CD4-positive, alpha-beta memory T cell (primary cell): ENCODE measurements at places on chromosomes 16 and 17. TPM values are rescaled to one million over a fixed set of nuclear protein-coding genes. Genes with fewer than 3 reads are reported as not detected.

The SLC25A11 gene
- total RNA-seq: 49.5 TPM

The PPL gene
- not detected for total RNA-seq

The MYO15A gene
- 1.6 TPM for total RNA-seq

The WFIKKN2 gene
- total RNA-seq: not detected

DNA sequence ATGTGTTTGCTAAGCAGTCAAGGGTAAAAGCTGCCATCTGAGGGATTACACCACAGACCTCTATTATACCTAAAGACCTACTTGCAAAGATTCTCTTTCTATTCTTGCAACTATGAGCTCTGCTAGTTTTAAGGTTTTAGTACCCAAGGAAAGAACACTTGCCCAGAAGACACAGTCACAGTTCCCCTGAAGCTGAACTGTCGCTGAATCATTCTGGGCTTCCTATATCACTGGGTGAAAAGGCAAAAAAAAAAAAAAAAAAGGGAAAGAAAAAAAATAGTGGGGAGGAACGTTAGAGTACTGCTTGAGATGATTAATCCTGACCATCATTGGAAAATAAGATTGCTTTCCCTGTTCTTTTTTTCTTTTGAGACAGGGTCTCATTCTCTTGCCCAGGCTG is 37.9 kb downstream of the LYRM1 start:
- no peak overlapping the region for H3K4me3 ChIP-seq
- no peak for DNase-seq
- peaks cover 7% of the 10 kb centered on the region for H3K4me1 ChIP-seq
- no peak overlapping the region for H3K27ac ChIP-seq
- no peaks in the 10 kb centered on the region for H3K27me3 ChIP-seq

DNA sequence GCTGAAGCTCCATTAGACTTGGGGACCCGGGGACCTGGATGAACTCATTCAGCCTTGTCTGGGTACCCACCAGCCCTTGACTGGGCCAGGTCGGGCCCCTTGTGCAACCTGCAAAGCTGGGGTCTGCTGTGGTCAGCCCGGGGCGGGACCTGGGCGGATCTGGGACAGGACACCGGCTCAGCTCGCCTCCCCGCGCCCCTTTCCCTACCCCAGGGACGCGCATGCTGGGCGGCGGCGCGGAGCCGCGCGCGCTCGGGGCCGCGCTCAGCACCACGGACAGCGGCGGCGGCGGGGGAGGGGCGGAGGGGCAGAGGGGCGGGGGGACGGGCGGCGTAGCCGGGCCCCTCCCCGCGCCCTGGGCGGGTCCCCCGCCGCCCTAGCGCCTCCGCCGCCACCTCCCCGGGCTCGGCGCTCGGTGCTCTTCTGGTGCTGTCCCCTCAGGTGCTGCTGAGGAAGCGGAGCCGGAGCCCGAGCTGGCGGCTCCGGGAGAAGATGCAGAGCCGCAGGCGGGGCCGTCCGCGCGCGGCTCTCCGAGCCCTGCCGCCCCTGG is 7.4 kb downstream of the ACD start:
- no peaks in the 10 kb centered on the region for H3K27me3 ChIP-seq
- no peak overlapping the region for H3K4me3 ChIP-seq
- H3K4me1 ChIP-seq: no peaks in the 10 kb centered on the region
- no peak overlapping the region for H3K27ac ChIP-seq
- no peak for DNase-seq

The TRPV3 gene
- total RNA-seq: 0.14 TPM

DNA sequence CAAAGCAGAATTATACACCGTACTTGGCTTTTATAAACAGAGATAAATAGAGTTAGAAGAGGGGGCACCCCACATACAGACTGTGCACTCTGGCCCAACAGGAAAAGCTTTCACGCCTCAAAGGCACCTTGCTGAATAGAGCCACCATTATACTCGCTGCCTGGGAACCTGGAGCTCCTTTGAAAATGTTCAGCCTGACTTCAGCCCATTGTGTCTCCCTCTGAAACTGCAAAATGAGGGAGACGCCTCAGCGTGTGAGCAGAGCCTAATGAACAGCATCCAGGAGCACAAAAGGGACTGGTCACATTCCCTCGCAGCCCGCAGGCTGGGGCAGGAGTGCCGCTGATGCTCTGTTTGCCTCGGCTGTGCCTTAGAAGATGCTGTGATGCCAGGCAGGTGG is 46.3 kb downstream of the ABCC12 start:
- no peak for DNase-seq
- H3K4me1 ChIP-seq: no peaks in the 10 kb centered on the region
- no peaks in the 10 kb centered on the region for H3K36me3 ChIP-seq

The PRSS27 gene
- 0.96 TPM for total RNA-seq

DNA sequence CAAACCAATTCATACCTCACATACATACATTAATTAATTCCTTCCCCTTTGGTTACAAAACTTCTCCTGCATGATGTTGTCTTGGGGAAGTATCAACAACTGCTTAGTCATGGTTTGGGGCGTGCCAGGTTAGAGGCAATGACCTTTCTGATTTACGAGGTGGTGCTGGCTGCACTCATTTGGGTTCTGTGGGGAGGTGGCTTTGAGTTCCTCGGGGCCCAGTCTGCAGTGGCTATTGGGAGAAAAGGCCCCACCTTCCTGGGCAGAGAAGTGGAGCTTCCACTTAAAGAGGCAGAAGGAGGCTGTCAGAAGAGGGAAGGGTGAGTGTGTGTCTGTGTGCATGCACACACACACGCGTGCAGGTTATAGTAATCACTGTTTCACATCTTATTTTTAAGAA is 10.2 kb upstream of the ETV4 start:
- no peak overlapping the region for H3K27ac ChIP-seq
- peaks cover 3% of the 10 kb centered on the region for H3K27me3 ChIP-seq
- no peaks in the 10 kb centered on the region for H3K36me3 ChIP-seq
- no peak for DNase-seq
- H3K4me3 ChIP-seq: no peak overlapping the region

DNA sequence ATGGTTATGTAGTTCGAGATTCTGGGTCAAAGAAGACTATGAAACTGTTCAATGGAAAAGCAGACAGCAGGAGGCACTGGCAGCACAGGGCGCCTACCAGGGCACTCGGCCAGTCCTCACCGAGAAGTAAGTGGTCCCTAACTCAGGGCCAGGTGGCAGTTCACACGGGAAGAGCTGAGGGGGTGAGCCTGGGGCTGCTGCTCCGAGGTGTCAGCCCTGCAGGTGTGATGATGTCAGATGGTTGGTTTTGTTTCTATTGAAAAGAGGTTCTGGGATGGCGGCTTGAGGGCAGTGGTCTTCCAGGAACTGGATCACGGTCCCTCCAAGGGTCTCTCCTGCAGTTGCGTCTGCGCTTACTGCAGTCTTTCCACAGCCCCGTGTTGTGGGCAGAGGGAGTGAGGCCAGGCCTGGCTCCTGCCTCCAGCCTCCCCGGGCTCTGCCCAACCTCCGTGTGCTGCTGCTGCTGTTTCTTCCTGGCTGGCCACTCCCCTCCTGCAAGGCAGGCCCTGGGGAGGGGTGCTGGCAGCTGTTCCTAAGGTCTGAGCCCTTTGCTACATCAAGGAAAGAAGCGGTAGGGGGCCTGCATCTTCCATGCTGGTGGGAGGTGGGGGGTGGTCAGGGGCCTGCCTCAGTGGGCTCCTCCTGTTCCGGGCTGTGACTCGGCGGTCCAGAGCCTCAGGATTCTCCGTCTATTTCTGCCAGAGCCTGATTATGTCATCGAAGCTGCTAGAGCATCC is 22.6 kb downstream of the RNF213 start:
- no peak overlapping the region for H3K27ac ChIP-seq
- peaks cover 5% of the 10 kb centered on the region for H3K4me1 ChIP-seq
- H3K4me3 ChIP-seq: no peak overlapping the region
- peaks cover 44% of the 10 kb centered on the region for H3K36me3 ChIP-seq

The ACE gene
- 56.7 TPM for total RNA-seq

GRCh38 chr17:17994271-17995069 is 21.8 kb downstream of the DRC3 start:
- H3K27ac ChIP-seq: no peak overlapping the region
- no peaks in the 10 kb centered on the region for H3K36me3 ChIP-seq
- no peaks in the 10 kb centered on the region for H3K4me1 ChIP-seq
- no peak overlapping the region for H3K4me3 ChIP-seq
- no peaks in the 10 kb centered on the region for H3K27me3 ChIP-seq
- no peak for DNase-seq

DNA sequence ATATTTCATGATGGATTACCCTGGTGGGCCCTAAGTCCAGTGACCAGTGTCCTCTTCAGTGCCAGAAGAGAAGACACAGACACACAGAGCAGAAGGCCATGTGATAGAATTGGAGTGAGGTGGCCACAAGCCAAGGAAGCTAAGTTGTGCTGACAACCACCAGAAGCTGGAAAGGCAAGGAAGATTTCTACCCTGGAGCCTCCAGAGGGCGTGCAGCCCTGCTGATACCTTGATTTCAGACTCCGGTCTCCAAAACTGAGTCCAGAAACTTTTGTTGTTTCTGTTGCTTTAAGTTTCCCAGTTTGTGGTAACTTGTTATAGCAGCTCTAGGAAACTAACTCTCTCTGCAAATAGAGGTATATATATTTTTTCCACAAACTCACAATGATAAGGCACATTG is 396.6 kb upstream of the ASIC2 start:
- DNase-seq: no peak
- no peaks in the 10 kb centered on the region for H3K36me3 ChIP-seq
- no peaks in the 10 kb centered on the region for H3K4me1 ChIP-seq
- H3K27ac ChIP-seq: no peak overlapping the region
- no peak overlapping the region for H3K4me3 ChIP-seq

DNA sequence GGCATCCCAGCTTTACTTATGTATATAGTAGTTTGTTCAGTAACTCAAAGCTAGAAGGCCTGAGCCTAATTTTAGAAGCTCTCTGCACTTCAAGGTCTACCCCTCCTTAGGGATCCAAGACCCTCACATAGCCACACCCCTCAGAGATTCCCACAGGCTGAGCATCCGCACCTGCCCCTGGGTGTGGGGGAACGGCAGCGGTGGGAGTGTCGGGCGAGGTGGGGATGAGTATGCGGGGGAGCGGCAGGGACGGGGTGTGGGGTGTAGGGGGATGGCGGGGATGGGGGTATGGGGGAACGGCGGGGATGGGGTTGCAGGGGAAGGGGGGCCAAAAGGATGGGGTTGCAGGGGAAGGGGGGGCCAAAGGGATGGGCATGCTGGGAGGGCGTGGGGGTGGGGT is 24.9 kb upstream of the BEAN1 start:
- peaks cover 4% of the 10 kb centered on the region for H3K4me1 ChIP-seq
- DNase-seq: no peak
- no peak overlapping the region for H3K27ac ChIP-seq

- no peak overlapping the region for H3K27ac ChIP-seq
- H3K4me1 ChIP-seq: no peaks in the 10 kb centered on the region
- no peaks in the 10 kb centered on the region for H3K27me3 ChIP-seq
- H3K4me3 ChIP-seq: no peak overlapping the region
- no peaks in the 10 kb centered on the region for H3K36me3 ChIP-seq
Measured at GRCh38 chr17:74133740-74134139, 69.7 kb upstream of the RPL38 start.

The TPSAB1 gene
- not detected for total RNA-seq

GRCh38 chr16:72645538-72645937 is 402.4 kb downstream of the ZFHX3 start:
- H3K27me3 ChIP-seq: no peaks in the 10 kb centered on the region
- H3K4me3 ChIP-seq: no peak overlapping the region
- no peak for DNase-seq
- no peak overlapping the region for H3K27ac ChIP-seq

The DHX58 gene
- total RNA-seq: 43.3 TPM

- no peaks in the 10 kb centered on the region for H3K36me3 ChIP-seq
- no peaks in the 10 kb centered on the region for H3K4me1 ChIP-seq
- DNase-seq: no peak
- no peaks in the 10 kb centered on the region for H3K27me3 ChIP-seq
Measured at GRCh38 chr16:74740795-74741304, 33.8 kb downstream of the FA2H start.

The CCL15 gene
- total RNA-seq: not detected

DNA sequence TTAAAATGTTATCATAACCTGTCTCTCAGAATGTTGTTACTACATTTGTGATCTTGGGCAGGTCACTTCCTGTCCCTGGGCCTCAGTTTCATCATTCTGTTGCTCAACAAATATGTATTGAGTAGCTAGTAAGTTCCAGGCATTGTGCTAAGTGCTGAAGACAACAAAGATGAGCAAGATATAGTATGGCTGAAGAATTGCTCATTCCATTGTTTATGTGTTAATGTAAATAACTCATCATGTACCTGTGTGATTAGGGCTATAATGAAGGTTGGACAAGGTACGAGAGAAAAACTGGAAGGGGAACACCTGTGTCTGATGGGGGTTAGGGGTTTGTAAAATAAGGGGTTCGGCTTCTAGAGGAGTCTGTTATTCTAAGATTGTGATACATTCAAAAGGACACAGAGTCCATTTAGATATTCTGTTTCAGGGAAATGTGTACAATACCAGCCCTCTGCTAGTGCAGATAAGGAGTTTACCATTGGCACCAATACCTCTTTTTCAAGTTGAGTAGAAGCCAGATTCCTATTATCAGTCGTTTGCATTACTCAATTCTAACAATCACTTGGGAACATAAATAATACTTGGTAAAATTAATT is 20.0 kb downstream of the TUBG1 start:
- no peaks in the 10 kb centered on the region for H3K4me1 ChIP-seq
- no peak overlapping the region for H3K4me3 ChIP-seq
- H3K27ac ChIP-seq: no peak overlapping the region
- no peak for DNase-seq

GRCh38 chr16:47644661-47645060 is 183.5 kb downstream of the PHKB start:
- no peak overlapping the region for H3K27ac ChIP-seq
- DNase-seq: no peak
- H3K27me3 ChIP-seq: no peaks in the 10 kb centered on the region
- no peak overlapping the region for H3K4me3 ChIP-seq

DNA sequence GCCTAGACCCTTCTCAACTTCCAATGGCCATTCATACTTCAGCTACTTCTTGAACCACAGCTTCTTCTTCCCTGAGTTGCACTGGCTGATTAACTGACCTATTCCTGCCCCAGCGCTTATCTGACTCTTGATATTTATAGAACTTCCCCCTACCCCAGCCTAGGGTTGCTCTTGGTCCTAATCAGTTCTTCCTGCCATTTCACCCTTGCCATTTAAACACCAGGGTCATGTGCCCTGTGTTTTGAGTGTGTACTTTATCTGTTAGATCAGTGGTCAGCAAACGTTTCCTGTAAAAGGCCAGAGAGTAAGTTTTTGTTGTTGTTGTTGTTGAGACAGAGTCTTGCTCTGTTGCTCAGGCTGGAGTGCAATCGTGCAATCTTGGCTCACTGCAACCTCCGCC is 82.4 kb upstream of the COX10 start:
- DNase-seq: no peak
- H3K27ac ChIP-seq: no peak overlapping the region
- no peak overlapping the region for H3K4me3 ChIP-seq
- H3K36me3 ChIP-seq: no peaks in the 10 kb centered on the region
- no peaks in the 10 kb centered on the region for H3K27me3 ChIP-seq

GRCh38 chr17:80101011-80101945 is at the start of gene GAA:
Gene GAA (plus strand): TSS chr17:80101581. CDS start chr17:80104587, 3,006 bp downstream.
- H3K4me3 ChIP-seq: peak within 1 kb of the TSS; percentile 52
- no peaks in the 10 kb centered on the region for H3K27me3 ChIP-seq
- DNase-seq: peak; percentile 89
- no peaks in the 10 kb centered on the region for H3K36me3 ChIP-seq
- peaks cover 20% of the 10 kb centered on the region for H3K4me1 ChIP-seq

GRCh38 chr17:55420067-55420775 is 1.4 kb downstream of the MMD start:
- peaks cover 20% of the 10 kb centered on the region for H3K4me1 ChIP-seq
- peak overlapping the region; percentile 77 for H3K27ac ChIP-seq
- H3K27me3 ChIP-seq: peaks cover 12% of the 10 kb centered on the region
- DNase-seq: peak; percentile 50
